ENCODE measurements at places on chromosomes 3 and 15. TPM values are rescaled to one million over a fixed set of nuclear protein-coding genes. Genes with fewer than 3 reads are reported as not detected.

Gene GREM1
- not detected for total RNA-seq

- DNase-seq, result no peak
Measured at GRCh38 chr3:27289769-27290413, 79.3 kb downstream of the NEK10 start.

DNA sequence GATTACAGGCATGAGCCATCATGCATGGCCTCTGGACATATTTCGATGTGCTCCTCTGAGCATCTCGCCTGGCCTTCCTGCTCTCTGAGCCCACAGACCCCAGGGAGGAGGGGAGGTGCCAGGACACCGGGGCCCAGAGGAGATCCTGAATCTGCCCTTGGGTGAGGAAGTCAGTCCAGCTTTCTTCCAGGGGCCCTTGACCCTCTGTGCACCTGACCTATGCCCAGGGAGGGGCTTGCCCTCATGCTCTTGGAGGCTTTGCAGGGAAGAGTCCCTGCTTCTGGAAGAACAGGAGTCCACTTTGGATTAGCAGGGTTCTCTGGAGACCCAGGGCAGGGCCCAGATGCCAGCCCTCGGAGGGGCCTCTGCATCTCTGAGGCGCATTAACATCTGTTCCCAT is 1.4 kb downstream of the ACSBG1 start:
- DNase-seq, result no peak

Gene BFSP2
- not detected for total RNA-seq
